ENCODE measurements at places on chromosomes 16 and 17.

- no peak for DNase-seq
Measured at GRCh38 chr17:78111727-78112517, 16.6 kb downstream of the TMC6 start.

- DNase-seq = no peak
Measured at GRCh38 chr17:17613708-17614114, 22.2 kb upstream of the PEMT start.

DNA sequence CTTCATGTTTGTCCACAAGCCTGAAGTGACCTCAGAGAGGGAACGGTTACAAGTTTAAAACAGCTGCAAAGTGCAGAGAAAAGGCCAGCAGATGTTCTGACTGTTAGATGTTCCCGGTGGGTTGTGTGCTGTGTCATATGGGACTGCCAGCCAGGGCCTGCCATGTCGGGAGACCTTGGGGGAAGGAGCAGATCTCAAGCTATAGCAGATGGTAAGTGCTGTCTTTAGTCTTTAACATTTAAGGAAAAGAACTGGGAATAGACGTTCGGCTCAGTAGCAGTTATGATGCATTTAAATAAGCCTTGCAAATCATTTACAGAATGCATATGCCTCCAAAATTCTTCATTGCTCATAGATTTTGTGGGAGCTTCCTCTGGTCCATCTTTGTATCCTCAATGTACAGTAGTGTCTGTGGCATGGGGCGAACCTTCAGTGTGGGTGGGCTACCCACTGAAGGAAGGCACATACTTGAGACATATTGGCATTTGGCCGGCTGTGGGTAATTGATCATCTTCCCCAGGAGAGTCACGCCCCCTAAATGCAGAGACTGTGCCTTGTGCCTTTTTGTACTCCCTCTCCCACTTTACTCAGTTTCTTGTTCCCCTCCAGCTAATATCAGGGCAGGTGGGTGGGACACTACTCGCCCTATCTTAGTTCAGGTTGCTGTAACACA lies 131.9 kb downstream of the NPIPB5 start:
- DNase-seq = no peak

DNA sequence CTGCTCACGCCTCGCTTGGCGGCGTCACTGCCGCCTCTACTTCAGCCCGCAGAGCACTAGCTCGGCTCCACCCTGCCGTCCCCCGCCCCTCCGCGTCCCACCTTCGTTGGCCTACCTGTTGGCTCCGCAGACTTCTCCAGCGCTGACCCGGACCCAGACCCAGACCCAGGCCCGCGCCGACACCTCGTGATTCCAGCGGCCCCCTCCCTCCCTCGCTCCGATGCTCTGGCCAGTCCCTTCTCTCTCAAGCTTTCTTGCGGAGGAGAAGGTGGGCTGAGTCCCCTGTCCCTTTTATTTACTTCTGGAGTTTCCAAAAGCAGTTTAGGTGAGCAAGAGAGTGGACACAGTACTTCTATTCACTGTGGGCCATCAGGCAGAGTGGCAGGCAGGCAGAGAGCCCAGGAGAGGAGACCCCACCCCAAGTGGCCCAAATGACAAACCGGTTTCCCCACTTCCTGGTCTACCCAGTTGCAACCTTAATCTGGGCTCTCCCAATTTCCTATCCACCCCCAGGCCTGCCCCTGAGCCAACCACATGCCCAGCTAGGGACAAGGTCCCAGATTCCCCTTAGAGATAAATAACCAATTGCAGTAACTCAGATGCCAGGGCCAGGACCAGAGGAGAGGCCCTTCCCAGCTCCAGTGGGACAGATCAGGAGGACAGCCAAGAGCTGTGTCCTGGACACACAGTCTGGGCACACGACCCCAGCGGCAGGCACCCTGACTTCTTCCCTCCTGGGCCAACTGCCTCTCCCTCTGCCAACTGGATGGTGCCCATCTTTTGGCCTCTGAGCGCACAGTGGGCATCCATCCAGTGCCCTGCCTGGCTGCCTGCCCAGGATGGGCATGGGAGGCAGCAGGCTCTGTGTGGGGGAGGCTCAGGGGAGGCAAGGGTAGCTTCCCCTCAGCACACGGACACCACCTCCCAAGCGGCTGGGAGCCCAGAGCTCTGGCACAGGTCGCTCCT lies 1.2 kb upstream of the SRCIN1 start:
- DNase-seq = no peak

DNA sequence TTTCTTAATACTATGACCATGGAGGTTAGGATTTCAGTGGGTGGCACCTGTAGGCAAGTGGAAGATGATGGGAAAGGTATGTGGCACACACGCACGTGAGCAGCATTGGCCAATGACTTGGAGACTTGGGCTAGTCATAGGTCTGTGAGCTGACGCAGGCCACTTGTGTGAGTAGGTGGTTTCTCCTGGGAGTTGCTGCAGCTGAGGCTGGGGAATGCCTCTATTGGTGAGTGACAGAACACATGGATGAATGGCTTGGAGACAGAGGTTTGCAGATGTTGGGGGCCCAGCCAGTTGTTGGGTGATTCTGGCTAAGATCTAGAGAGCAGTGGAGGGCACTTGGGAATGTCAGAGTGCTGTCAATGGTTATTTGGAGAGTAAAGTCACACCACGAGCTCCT lies 64.1 kb downstream of the MARF1 start:
- no peak for DNase-seq

DNA sequence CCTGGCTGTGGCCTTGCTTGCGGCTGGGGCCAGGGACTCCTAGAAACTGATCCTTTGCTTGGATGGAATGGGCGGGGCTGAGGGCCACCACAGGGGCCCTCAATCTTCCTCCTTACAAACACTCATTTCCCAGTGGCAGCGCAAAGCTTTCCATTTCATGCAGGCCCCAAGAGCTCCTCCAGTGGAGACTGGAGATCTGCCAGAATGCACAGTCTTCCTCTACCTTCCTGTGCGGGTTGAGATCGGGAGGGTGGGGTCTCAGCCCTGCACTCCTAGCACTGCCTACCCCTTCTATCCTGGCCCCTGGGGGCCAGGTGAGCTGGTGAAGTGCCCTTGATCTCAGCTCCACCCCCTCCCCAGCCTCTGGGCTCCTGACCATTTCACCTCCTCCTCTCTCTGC lies 1.7 kb downstream of the NRN1L start:
- DNase-seq = no peak

All from activated naive CD8-positive, alpha-beta T cell treated with anti-CD3 and anti-CD28 coated beads, Interleukin-2, amount 10 ng/mL, durations not matched to agents 7 days and 5 days (primary cell).